ENCODE measurements at places on chromosomes 12 and 14. TPM values are rescaled to one million over a fixed set of nuclear protein-coding genes. Genes with fewer than 3 reads are reported as not detected.
A peak's percentile ranks its signal among the peaks of the same experiment; 100 is the strongest.

DNA sequence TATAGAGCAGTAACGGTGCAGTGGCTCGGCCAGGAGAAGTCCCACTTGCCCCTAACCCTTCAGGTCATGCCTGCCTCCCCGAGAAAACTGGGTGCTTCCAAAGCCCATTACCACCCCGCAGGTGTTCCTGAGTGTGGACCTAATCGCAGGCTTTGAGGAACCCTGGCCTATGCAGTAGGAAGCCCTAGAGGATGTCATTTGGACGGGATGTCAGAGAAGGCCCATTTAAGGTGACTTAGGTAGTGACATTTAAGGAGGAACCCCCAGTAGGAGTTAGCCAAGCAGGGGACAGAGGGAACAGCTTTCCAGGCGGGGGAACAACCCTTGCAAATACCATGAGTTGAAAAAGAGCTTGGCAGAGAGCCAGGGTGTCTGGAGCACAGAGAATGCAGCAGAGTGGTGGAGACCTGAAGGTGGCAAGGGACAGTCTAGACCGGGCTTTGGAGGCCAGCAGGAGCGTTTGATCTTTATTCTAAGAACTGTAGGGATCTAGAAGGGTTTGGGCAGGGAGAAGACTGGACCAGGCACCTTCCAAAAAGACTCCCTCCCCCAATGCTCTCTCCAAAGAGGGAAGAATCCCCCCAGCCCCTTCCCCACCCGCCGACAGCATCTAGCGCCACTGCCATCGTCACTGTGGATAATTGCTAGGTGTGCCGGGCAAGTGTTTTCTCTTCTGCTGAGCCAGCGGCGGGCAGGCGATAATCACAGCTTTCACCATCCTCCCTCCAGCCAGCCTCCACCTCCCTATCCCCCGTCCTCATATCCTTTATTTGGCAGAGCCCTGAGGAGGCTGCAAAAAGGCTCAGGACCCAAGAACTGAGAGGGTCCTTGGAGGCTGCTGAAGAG lies 33.3 kb upstream of the BEGAIN start:
- peak; percentile 35 for DNase-seq

GRCh38 chr12:48739618-48740269 lies 23.2 kb upstream of the CCNT1 start:
- no peak for DNase-seq

- no peak for DNase-seq
Measured at GRCh38 chr14:55915456-55915855, 202.8 kb upstream of the PELI2 start.

GRCh38 chr14:44300916-44301315 lies 206.2 kb downstream of the FSCB start:
- DNase-seq = no peak

Gene TPH2
- not detected for polyA plus RNA-seq

GRCh38 chr14:52399104-52399503 lies 85.0 kb downstream of the PTGER2 start:
- DNase-seq = peak; percentile 61

DNA sequence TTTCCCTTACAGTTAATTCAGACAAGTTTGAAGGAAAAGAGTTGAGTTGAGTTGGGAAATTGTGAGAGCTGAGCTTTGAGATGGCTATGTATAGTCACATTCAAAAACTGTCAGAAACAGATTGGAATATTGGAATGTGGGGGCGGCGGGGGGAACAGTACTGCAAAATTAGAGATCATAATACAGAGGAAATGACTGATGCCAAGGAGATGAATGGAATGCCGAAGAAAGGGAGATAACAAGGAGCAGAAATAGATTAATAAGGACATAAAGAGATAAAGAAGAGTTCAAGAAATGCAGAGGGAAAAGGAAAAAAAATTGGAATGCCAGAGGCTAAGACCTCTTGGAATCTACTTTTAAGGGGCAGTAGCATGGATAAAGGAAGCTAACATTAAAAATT lies 3.2 kb upstream of the OR4K5 start:
- no peak for DNase-seq

- DNase-seq = no peak
Measured at GRCh38 chr12:106894774-106895173, 60.9 kb upstream of the TMEM263 start.

Gene PGF
- 12.1 TPM for polyA plus RNA-seq

Gene PTCSC3
- polyA plus RNA-seq = 6.4 TPM

DNA sequence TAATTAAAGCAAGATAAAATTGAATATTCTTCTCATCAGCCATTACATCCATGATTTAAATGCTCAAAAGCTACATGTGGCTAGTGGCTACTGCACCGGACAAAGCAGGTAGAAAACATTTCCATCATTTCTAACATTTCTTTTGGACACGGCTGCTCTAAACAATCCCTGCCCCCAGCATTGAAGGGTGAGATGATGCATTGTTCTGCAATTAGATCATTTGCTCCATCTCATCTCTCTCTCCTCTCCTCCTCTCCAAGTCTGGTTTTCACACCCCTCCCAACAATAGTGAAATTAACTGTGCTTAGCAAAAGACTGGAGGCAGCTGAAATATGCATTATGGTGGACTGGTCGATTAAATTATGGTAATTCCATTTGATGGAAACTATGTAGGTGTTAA lies 288.5 kb downstream of the KSR2 start:
- no peak for DNase-seq

Gene SSTR1
- 1.3 TPM for polyA plus RNA-seq

DNA sequence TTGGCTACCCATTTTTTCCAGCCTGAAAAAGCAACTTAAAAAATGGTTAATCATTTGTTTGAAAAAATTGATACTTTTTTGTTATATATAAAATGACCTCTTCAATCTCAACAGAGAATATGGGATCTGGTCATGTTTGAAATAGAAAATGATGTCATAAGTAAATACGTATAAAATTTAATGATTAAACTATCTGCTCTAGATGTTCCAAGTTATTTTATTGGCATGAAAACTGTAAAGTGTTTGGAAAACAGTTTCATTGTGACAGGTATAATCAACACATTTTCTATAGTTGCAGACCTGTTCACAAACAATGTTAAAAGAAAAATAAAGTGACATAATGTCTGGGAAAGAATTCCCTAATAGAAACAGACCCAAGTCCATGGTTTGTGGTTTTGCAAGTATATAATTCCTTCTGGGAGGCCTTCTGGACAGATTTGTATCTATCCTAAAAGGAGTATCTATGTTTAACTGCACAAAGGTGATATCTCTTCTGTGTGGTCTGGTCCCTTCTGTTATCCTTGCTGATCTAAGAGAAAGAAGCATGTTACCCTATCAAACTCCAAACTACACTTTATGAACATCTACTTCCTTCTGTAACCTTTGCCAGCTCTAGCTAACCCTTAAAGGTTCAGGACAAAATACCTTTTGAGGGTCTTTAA lies 39.5 kb upstream of the LRIG3 start:
- no peak for DNase-seq

GRCh38 chr14:103593577-103593976 lies 30.8 kb downstream of the COA8 start:
- DNase-seq = no peak

Gene CELA1
- polyA plus RNA-seq = not detected

Gene GEMIN2
- polyA plus RNA-seq = 17.2 TPM

DNA sequence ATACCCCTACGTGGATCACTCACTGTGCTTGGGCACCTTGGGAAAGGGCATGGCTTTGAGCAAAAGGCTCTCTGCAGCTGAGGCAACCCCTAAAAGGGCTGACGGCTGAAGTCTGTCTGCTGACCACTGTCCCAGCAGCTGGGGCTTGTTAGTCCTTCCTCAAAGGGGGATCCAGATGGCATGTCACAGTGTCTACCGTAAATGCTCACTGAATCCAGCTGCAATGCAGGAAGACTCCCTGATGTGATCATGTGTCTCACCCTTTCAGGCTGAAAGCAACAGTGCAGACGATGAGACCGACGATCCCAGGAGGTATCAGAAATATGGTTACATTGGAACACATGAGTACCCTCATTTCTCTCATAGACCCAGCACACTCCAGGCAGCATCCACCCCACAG lies 12.4 kb downstream of the OAS1 start:
- peak; percentile 80 for DNase-seq

- no peak for DNase-seq
Measured at GRCh38 chr14:56821177-56821576, 10.9 kb upstream of the OTX2 start.

DNA sequence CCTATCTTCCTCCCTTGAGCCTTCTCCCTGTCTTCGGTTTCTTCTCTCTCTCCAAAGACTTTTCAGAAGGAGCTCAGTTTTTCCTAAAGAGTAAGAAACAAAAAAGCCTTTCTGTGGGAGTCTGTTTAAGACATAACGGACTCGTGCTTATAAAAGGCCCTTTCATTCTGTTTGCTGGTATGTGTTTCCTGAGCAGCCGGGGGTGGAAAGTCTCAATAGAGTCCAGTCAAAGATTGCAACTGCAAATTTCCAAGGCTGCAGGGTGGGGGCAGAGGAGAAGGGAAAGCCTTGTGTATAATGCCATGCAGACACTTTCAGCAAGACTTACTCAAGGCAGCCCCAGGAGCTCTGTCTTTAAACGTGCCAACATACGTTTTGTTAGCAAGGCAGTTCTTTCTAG lies 62.2 kb downstream of the GNG2 start:
- no peak for DNase-seq

GRCh38 chr12:30836656-30837445 lies 82.1 kb upstream of the CAPRIN2 start:
- DNase-seq = no peak

- DNase-seq = no peak
Measured at GRCh38 chr12:31796270-31796951, 67.6 kb upstream of the AMN1 start.

GRCh38 chr14:77313371-77313770 lies 7.3 kb downstream of the POMT2 start:
- no peak for DNase-seq

DNA sequence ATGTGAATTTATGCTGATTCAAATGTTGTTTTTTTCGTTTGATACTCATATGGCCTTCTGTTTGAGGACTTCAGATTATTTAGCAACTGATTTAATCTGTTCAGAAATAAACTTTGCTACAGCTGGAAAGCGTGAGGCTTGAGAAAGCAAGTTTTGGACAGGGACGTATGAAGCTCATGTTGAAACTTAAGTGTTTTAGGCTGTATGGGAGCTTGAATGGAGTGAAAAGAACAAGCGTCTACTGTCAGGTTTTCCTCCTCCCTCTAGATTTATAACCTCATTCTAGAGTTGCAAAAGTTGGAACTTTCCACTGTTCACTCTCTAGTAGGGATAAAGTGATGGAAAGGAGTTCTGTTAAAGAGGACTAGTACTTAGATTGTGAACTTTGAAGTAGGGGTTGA lies 1.0 kb downstream of the PRPF39 start:
- DNase-seq = peak; percentile 44

GRCh38 chr14:25250516-25250915 lies 200.6 kb upstream of the STXBP6 start:
- no peak for DNase-seq

Gene BHLHE41
- 2.2 TPM for polyA plus RNA-seq

- DNase-seq = no peak
Measured at GRCh38 chr12:113208041-113208934, 13.0 kb upstream of the TPCN1 start.

DNA sequence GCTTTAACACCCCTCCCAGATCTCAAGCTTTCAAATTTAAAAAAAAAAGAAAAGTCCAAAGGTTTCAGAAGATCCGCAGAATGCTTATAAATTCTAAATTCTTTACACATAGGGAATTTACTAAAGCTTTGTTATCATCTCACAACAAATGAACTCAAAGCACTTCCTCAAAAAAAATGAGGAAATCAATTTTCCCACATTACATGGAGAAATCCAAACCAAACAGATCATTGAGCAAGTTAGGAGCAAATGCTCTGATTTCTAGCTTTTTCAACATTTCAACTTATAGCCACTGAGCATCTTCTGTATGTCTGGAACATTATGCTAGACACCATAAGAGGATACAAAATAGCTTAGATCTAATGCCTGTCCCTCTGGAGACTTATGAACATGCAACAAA lies 161.0 kb downstream of the CEP128 start:
- DNase-seq = no peak
